ENCODE measurements at places on chromosomes 5 and 9.

DNA sequence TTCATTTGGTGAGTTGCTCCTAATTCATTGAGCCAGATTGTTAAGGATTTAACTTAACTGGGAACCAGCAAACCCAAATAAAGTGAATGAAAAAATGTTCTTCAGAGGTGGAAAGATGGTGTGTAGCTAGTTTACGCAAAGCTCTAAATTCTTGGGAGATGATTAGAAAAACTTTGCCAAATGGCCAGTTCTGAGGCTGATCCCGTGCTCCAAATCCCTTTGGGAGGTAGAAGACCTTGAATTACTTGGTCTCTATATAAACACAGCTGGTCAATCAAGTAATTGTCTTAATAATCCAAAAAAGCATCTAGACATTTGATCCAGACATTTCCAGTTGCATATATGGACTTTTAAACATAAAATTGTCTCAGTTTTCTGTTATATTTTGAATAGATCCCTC lies 11.4 kb downstream of the ACTL7B start:
- DNase-seq, result no peak

DNA sequence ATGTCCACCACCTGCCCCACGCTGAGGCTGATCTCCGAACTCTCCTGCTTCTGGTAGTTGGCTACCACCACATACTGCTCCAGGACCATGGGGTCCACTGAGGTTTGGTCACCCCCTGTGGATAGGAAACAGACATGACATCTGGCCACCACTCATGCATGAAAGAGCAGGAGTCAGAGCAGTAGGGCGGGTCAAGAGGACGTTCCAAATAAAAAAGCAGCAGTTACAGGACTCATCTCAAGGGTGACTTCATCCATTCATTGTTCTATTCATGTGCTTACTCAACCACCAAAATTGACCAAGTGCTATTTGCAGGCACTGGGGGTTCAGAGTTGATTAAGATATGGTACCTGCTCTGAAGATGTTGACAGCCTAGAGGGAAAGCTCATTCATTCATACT lies 79.2 kb upstream of the UBTD2 start:
- DNase-seq, result no peak

- DNase-seq, result no peak
These were observed 102.4 kb upstream of the PJA2 start for GRCh38 chr5:109511980-109512734.

DNA sequence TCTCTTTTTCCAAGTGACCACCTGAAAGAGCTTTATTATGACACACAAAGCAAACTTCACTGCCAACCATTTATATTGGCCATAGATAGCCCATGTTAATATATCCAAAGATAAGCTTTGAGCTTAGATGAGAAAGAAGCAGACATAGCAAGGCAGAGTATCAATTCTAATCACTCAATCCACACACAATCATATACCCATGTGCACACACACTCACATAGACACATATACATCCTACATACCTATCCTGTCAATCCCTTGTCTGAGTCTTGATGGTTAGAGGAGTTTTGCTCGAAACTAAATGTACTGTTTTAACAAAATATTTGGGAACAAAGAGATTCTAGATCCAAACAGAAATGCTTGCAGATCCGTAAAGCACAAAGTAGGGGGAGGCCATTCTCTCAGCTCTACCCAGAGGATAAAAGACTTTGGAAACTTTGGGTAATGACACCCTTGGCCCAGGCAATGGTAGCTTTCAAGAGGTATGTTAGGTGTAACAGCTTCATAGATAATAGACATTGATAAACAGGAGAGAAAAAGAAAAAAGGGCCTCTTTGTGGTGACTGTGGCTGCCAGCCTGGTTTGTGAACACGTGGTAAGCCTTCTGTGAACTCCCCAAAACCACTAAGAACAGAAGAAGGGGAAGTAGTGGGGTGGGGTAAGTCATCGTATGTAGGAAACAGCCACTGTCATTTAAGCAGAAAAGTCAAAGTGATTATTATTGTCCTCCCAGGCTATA lies 121.6 kb downstream of the TLR4 start:
- DNase-seq, result no peak

DNA sequence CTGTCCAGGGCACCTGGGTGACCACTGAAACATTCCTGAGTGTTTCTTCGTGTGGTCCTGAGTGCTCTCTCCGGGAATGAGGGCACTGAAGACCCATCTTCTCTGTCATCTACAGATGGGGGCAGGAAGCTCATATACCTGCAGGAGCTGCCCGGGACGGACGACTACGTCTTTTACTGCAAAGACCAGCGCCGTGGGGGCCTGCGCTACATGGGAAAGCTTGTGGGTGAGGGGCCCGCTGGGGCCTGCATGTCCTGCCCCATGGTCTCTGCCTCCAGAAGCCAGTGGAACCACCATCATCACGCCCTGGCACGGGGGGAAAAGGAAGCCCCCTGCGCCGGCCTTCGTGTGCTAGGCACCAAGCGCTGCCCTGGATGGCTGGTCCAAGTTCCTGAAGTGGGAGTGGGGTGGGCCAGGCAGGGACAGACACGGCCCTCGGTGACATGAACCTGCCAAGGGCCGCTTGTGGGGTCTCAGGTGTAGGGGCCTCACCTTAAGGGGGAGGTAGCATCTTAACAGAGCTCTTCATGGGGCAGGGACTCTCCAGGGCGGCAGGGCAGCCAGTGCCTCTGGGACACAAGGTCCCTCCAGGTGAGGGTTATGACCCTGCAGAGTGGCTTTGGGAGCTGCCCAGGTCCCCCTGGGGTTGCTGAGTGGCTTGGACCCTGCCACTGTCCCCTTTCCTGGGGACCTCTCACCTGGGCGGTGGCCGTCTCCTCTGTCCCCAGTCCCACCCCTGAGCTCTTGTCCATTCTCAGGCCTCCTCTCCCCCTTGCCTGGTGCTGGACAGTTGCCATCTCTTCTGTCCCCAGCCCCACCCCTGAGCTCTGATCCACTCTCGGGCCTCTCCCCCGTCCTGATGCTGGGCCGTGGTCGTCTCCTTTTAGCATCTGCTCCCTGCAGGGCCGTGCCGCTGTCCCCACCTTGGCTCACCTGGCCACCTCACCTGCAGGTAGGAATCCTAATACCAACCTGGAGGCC lies 2.1 kb downstream of the OBP2A start:
- no peak for DNase-seq

- DNase-seq, result no peak
These were observed 204.9 kb downstream of the ERCC6L2 start for GRCh38 chr9:96080364-96080763.

DNA sequence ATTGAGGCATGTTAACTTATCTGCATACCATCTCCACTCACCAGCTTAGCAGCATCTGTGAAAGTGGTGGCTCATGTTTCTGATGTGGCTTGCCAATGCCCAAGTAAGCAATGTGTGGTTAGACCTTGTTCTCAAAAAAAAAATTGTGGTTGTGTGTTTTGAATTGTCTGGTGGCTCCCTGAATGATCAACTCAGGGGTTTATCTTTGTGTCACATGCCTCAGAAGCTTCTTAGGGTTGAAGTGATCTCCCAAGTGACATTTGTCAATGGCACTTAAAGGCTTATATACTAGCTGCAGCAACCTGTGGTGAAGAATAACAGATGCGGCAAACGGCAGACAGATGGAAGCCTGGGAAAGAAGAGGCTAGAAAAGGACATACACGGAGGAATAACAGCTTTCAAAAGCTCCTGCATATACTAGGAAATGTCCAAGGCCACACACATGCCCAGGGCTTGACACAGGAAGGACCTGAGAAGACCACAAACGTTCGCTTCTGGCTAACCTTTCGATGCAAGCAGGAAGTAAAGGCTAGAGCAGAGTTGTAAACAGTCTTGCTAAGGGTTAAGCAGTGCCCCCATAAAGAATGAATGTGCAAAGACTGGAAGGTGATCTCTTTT lies 42.2 kb upstream of the FSD1L start:
- no peak for DNase-seq

DNA sequence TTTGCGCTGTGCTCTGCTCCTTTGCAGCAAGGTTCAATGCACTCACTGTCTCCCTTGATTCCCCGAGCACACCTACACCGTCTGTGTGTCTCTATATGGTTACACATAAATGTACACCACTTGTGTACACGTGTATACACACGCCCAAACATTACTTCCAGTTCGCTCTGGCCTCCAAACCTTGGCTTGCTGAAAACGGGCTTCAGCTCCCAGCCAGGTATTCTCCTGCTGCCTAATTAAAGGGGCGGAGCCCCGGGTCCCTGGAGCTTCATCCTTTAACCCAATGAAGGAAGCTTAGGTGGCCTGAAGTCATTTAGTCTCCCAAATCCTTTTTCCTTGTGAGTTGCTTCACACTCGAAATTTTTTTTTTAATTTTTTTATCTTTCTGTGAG lies 4.6 kb downstream of the ISL1 start:
- no peak for DNase-seq

DNA sequence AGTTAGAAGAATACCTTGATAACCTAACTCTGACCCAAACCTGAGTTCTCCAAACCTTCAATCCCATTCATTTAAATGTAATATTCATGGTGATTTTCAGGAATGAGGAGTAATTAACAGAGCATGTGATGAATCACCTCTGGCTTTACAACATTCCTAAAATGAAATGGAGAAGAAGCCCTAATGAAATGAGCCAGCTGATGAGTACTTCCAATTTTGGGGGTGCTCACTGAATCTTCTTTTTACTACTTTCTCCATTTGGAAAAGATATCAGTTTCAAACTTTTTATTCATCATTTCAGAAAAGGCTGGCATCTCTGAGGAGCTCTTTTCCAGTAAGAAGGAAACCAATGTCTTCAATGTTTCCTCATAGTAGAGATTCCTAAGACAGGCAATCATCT lies 2.9 kb upstream of the SPINK5 start:
- DNase-seq, result no peak

DNA sequence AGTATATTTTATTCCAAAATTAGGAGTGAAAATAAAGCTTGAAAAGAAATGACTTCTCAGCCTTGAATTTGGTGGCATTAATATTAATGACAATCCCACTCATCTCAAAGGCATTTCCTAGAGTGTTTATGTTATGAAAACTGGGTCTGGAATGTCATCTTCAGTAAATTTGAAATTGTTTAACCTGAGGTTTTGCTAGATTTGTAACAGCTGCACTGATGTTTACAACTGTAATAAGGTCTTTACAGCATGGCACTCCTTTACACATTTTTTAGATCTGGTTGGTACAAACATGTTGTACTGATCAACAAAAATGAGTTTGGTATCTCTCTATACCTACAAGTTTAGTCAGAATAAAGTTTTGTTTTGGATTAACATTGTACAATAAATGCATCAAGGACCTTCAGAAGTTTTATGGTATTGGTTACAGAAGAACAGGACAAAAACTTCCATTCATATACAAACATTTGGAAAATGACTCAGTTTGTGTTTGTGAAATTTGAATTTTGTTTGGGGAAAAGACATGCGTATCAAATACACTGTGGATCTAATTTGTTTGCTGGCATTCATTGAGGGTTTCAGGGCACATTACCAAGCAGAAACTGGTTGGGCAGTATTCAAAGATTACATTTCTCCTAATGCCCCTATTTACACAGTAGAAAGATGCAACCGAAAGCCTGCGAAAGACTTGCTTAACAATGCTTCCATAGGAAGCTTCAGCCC lies 11.6 kb downstream of the FANCC start:
- no peak for DNase-seq

- no peak for DNase-seq
These were observed 129.2 kb upstream of the PTCH1 start for GRCh38 chr9:95645992-95646391.

DNA sequence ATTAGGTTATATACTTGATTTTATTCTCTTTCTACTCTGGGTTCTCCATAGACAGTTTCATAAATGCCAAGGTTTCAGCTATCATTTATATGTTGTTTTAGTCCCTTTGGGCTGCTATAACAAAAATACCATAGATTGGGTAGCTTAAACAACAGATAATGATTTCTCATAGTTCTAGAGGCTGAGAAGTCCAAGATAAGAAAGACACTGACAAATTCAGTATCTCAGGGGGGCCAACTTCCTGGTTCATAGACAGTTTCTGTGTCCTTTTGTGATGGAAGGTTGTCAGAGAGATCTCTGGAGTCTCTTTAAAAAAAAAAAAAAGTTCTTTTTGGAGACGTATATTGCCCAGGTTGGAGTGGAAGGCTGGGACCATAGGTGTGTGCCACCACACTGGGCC lies 113.3 kb downstream of the SCAMP1 start:
- DNase-seq, result no peak

GRCh38 chr9:92094655-92095054 lies 20.6 kb downstream of the SPTLC1 start:
- DNase-seq, result no peak

- no peak for DNase-seq
These were observed 234.4 kb downstream of the ARHGAP26 start for GRCh38 chr5:143004361-143005145.

DNA sequence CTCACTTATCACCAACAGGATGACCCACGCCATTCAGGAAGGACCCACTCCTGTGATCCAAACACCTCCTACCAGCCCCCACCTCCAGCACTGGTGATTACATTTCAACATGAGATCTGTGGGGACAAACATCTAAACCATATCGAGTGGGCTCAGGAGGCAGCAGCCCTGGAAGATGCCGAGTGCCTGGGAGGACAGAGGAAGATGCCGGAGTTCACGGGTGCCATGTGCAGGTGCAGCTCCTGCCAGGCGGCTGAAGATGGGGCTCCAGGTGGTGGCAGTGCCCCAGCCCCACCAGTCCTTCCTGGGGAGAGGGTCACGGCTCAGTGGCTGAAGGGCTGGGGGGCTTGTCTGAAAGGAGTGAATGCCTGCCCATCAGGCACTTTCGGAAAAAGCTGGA lies 6.1 kb upstream of the CEP72 start:
- DNase-seq, result no peak

DNA sequence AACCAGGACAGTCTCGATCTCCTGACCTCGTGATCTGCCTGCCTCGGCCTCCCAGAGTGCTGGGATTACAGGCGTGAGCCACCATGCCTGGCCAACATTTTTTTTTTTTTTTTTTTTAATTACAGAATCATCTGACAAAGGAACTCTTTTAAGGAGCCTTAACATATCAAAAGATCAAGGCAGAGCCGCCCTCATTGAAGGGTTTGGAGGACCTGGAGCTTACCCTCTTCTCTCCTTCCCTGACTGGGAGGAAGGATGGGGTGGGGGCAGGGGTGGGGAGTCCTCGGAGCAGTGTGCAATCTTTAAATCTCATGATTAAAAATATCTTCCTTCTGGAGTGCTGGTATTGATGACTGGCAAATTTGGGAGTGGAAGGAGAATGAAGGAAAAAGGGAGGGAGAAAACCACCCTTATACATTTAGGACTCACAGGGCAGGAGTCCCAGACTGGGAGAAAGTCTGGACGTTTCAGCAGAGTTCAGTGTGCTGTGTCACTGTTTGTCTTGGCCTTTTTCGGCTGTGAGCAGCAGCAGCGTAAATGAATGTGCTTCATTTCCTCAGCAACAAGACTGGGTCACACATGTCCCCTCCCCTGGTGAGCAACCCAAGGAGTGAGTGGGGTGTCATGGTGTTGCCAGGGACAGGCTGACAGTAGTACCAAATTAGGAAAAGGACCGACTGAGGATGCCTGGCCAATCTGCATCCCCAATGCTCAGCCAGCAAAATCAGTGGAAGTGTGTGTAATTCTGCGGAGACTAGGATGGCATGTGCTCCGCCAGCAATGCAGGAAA lies 115.3 kb upstream of the BNC2 start:
- DNase-seq, result no peak

- DNase-seq, result no peak
These were observed 9.5 kb downstream of the CAVIN4 start for GRCh38 chr9:100587375-100587774.

GRCh38 chr5:79795764-79796398 lies 106.2 kb downstream of the CMYA5 start:
- DNase-seq, result no peak

- DNase-seq, result no peak
These were observed at the start of gene PANK3 for GRCh38 chr5:168578538-168579487. PANK3 (minus strand) TSS chr5:168579368; CDS start chr5:168579283, 85 bp downstream.

Measured in GOT3 (cell line).